Activated CD4-positive, alpha-beta memory T cell treated with anti-CD3 and anti-CD28 coated beads for 36 hours (primary cell): ENCODE measurements at places on chromosomes 13 and 19. TPM values are rescaled to one million over a fixed set of nuclear protein-coding genes. Genes with fewer than 3 reads are reported as not detected.

IZUMO2 gene
- not detected for total RNA-seq

ANGPTL4 gene
- 2.9 TPM for total RNA-seq

FXYD1 gene
- 2.3 TPM for total RNA-seq

DNA sequence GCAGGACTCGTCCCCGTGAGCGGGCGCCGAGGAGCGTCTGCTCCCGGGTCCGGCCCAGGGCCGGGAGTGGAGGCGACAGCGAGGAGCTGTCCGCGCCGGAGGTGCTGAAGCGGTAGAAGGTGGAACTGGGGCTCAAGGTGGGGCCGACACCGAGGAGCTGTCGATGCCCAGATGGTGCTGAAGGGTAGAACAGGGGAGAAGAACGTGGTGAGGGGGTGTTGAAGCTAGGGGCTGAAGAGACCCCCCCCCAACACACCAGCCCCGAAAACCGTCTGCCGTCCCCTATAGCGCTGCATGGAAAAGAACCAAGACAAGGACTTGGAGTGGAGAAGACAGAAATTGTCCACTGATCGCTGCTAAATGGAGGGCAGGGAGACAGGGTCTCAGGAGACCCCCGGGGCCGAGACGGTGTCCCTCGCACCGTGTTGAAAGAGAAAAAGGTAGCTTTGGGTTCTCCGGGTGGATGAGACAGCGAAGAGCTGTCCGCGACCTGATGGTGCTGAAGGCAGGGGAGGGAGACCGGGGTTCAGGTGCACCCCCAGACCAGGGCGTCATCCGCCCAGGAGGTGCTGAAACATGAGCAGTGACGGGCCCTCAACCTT lies 7.1 kb upstream of the PDE4C start:
- peaks cover 3% of the 10 kb centered on the region for H3K4me1 ChIP-seq
- H3K4me3 ChIP-seq: no peak overlapping the region
- peak; percentile 67 for DNase-seq
- H3K36me3 ChIP-seq: no peaks in the 10 kb centered on the region
- no peak overlapping the region for H3K27ac ChIP-seq

SIGLEC5 gene
- not detected for total RNA-seq

GRCh38 chr19:2636897-2637683 lies 65.4 kb downstream of the GNG7 start:
- DNase-seq: peak; percentile 82
- no peak overlapping the region for H3K4me3 ChIP-seq
- H3K36me3 ChIP-seq: no peaks in the 10 kb centered on the region
- H3K4me1 ChIP-seq: peaks cover 5% of the 10 kb centered on the region
- no peak overlapping the region for H3K27ac ChIP-seq

DNA sequence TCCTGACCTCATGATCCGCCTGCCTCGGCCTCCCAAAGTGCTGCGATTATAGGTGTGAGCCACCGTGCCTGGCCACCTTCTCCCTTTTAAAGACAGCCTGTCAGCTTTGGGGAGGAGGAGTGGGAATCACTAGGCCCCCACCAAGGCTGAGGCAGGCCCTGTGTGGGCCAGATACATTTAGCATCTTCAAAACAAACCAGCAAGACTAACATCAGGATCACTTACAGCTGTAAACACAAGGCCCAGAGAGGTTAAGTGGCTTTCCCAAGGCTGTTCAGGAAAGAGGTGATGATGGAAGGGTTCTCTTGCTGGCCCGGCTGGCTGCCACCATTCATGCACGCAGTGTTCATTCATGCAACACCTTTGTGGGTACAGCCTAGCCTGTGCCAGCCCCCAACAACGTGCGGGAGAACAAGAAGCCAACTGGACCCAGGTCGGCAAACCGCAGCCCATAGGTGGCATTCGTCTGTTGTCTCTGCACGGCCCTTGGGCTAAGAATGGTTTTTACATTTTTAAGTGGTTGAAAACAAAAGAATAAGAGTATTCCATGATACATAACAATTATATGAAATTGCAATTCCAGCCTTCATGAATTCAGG lies 23.0 kb downstream of the IER2 start:
- peak overlapping the region; percentile 83 for H3K4me3 ChIP-seq
- H3K4me1 ChIP-seq: peaks cover 51% of the 10 kb centered on the region
- H3K27me3 ChIP-seq: no peaks in the 10 kb centered on the region
- peak overlapping the region; percentile 99 for H3K27ac ChIP-seq

KIR2DL4 gene
- total RNA-seq: not detected

GRCh38 chr13:32354040-32354439 lies 38.7 kb downstream of the BRCA2 start:
- peaks cover 22% of the 10 kb centered on the region for H3K36me3 ChIP-seq
- DNase-seq: no peak
- H3K4me1 ChIP-seq: no peaks in the 10 kb centered on the region
- H3K27ac ChIP-seq: no peak overlapping the region

GRCh38 chr13:113329656-113330312 lies 32.7 kb downstream of the LAMP1 start:
- H3K4me3 ChIP-seq: no peak overlapping the region
- H3K27ac ChIP-seq: no peak overlapping the region
- H3K36me3 ChIP-seq: no peaks in the 10 kb centered on the region
- H3K4me1 ChIP-seq: no peaks in the 10 kb centered on the region
- no peaks in the 10 kb centered on the region for H3K27me3 ChIP-seq

ADGRE3 gene
- total RNA-seq: not detected

GRCh38 chr19:18021121-18021755 lies 13.3 kb downstream of the ARRDC2 start:
- peak; percentile 84 for DNase-seq
- H3K36me3 ChIP-seq: no peaks in the 10 kb centered on the region
- no peaks in the 10 kb centered on the region for H3K27me3 ChIP-seq
- H3K27ac ChIP-seq: peak overlapping the region; percentile 95

GRCh38 chr13:107329991-107330390 lies 762.1 kb upstream of the ARGLU1 start:
- H3K4me1 ChIP-seq: no peaks in the 10 kb centered on the region
- H3K27ac ChIP-seq: no peak overlapping the region
- no peak for DNase-seq
- no peaks in the 10 kb centered on the region for H3K36me3 ChIP-seq
- no peak overlapping the region for H3K4me3 ChIP-seq
- H3K27me3 ChIP-seq: no peaks in the 10 kb centered on the region

GRCh38 chr13:30340331-30341250 lies 33.2 kb upstream of the KATNAL1 start:
- DNase-seq: no peak
- no peaks in the 10 kb centered on the region for H3K27me3 ChIP-seq
- H3K4me1 ChIP-seq: peaks cover 25% of the 10 kb centered on the region

DNA sequence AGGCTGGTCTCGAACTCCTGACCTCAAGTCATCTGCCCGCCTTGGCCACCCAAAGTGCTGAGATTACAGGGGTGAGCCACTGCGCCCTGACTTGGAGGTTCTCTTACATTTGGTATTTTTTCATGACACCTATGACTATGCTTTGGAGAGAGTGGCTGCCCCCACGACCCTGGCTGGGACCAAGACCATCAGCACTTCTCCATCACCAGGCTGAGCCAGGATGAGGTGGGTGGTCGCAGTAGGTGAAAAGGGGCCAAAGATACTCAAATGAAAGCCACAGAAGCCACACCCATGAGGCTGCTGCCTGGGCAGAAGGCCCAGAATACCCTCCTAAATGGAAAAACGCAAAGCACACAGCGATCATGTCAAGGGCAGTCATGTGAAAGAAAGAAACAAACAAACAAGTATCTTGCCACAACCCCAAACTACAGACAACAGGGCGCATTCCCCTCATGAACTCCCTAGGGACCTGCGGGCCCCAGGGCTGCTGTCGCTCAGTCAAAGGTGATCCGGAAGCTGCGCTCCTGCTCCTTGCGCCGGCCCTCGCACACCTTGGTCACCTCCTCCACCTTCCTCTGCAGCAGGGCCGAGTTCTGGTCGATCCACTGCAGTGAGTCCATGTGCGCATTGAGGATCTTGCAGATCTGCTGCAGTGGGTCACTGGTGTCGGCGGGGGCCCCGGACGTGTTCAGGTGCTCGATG lies 11.2 kb upstream of the IL4I1 start:
- no peak overlapping the region for H3K4me3 ChIP-seq
- H3K36me3 ChIP-seq: peaks cover 58% of the 10 kb centered on the region
- peaks cover 76% of the 10 kb centered on the region for H3K4me1 ChIP-seq
- H3K27ac ChIP-seq: peak overlapping the region; percentile 72

SPINT2 gene
- 60.9 TPM for total RNA-seq

DNA sequence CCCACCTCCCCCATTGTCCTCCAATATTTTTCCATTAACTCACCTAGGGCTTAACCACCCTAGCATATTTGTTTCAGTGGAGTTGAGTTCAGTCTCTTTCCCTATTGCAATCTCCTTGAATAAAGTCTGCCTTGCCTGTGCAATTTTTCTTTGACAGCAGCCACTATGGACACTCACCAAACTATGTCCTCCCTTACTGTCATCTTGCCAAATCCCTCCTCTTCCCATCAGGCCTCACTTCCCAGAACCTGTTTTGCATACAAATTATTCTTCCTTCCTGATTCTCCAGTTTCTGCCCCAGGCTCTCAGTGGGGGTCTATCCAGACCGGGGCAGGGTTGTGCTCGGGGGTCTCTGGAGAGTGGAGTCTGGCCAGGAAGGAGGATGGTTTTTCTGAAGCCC lies 2.2 kb upstream of the LYPD5 start:
- no peak overlapping the region for H3K4me3 ChIP-seq
- H3K27ac ChIP-seq: no peak overlapping the region
- H3K36me3 ChIP-seq: no peaks in the 10 kb centered on the region
- H3K4me1 ChIP-seq: no peaks in the 10 kb centered on the region
- peaks cover 4% of the 10 kb centered on the region for H3K27me3 ChIP-seq

GRCh38 chr19:35848919-35849505 lies 3.3 kb downstream of the NPHS1 start:
- DNase-seq: no peak
- H3K27me3 ChIP-seq: peaks cover 55% of the 10 kb centered on the region
- no peak overlapping the region for H3K4me3 ChIP-seq
- no peaks in the 10 kb centered on the region for H3K36me3 ChIP-seq
- H3K4me1 ChIP-seq: peaks cover 15% of the 10 kb centered on the region
- no peak overlapping the region for H3K27ac ChIP-seq

DNA sequence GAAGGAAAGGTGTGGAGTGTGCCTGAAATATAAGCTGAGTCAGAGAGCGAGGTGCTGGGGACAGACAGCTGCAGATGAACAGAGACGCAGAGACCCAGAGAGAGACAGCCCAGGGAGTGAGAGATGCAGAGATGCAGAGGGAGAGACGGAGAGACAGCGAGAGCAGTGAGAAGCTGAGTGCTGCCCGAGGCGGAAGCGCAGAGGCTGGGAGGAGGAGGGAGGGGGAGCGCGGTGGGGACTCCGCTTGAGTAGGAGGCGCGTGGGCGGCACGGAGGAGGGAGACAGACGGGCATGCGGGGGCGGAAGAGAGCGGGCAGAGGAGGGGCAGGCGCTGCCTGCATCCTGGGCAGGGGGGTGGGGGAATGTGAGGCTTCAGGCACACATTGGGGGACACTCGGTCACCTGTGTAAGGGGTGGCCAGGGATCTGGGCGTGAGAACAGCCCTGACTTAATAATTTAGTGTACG lies 25.7 kb downstream of the SLC8A2 start:
- no peak overlapping the region for H3K27ac ChIP-seq
- no peaks in the 10 kb centered on the region for H3K36me3 ChIP-seq
- peaks cover 62% of the 10 kb centered on the region for H3K27me3 ChIP-seq

DNA sequence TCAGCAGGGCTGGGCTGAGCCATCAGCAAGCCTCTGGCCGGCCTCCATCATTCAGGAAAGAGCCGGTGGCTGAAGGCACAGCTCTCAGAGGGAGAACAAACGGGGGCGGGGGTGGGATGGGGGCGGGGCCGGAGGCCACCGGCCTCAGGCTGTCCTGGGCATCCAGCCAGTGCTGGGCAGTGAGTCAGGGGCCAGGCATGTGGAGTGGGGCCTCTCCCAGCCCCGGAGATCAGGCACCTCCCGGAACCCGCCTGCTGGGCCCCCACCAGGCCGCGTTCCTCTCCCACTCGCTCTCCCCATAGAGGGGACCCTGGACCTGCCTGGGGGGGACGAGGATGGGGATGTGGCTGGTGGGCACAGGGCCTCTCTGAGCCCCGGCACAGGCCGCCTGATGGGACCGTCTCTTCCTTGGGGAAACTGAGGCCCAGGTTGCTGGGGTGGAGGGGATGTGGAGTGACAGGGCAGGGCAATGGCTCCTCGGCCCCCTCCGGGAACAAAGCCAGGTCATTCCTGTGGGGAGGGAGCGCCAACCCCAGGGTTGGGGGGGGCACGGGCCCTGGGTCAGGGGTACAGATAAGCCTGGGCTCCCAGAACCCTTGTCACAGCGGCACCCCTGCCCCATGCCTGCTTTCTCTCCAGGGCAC lies 12.9 kb downstream of the SPC24 start:
- no peak for DNase-seq
- no peak overlapping the region for H3K4me3 ChIP-seq
- H3K27ac ChIP-seq: no peak overlapping the region
- H3K36me3 ChIP-seq: peaks cover 15% of the 10 kb centered on the region
- H3K4me1 ChIP-seq: peaks cover 5% of the 10 kb centered on the region
- H3K27me3 ChIP-seq: no peaks in the 10 kb centered on the region

DNA sequence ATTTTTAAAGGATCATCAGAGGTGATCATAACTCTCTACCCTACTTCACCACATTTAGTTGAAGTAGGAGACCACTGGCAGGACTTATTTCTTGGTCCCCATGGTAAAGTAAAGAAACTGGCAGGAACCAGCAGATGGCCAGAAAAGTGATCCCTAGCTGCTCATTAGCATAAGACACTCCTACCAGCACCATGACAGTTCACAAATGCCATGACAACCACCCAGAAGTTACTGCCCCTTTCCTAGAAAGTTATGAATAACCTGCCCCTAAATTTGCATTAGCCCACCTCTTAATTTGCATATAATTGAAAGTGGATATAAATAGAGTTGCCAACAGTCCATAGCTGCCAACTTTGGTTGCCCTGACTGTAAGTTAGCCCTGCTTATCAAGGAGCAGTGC lies 18.4 kb upstream of the RUBCNL start:
- no peaks in the 10 kb centered on the region for H3K36me3 ChIP-seq
- no peak for DNase-seq
- no peak overlapping the region for H3K27ac ChIP-seq

COMMD6 gene
- 136 TPM for total RNA-seq

DNA sequence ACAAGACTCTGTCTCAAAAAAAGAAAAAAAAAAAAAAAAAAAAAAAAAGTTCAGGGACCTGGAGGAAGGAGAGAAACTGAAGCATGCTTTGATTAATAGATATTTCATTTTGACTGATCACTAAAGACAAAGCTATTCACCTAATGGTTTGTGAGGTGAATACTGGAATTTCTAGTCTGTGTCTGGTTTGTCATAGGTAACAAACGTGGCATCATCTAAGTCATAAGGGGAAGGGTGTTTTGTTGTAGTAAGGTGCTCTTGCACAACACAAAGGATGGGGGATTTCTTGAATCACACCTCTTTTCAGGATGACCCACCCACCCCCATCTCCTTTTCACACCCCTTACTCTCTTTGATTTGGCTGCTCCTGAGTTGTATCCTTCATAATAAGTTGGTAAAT lies 13.8 kb upstream of the ZNF69 start:
- no peak overlapping the region for H3K27ac ChIP-seq
- H3K36me3 ChIP-seq: peaks cover 19% of the 10 kb centered on the region
- no peak overlapping the region for H3K4me3 ChIP-seq

GRCh38 chr13:66405908-66406802 lies 824.0 kb downstream of the PCDH9 start:
- no peaks in the 10 kb centered on the region for H3K36me3 ChIP-seq
- H3K4me3 ChIP-seq: no peak overlapping the region
